ENCODE measurements at places on chromosomes 7 and 10.

DNA sequence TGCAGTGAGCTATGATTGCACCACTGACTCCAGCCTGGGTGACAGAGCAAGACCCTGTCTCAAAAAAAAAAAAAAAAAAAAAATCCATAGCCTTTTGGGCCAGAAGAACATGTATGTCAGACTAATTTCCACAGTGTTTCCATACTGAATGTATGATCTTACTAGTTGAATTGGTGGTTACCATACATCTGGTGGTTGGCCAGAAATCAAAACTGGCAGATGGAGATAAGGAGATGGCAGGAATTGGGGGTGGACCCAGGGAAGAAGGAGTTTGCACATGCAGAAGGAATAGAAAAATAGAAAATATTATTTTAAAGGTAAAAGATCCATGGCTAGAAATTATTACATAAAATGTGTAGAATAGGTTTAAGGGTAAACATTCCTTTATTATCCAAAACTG, 3.7 kb upstream of the ATOH7 start:
- DNase-seq, result no peak

DNA sequence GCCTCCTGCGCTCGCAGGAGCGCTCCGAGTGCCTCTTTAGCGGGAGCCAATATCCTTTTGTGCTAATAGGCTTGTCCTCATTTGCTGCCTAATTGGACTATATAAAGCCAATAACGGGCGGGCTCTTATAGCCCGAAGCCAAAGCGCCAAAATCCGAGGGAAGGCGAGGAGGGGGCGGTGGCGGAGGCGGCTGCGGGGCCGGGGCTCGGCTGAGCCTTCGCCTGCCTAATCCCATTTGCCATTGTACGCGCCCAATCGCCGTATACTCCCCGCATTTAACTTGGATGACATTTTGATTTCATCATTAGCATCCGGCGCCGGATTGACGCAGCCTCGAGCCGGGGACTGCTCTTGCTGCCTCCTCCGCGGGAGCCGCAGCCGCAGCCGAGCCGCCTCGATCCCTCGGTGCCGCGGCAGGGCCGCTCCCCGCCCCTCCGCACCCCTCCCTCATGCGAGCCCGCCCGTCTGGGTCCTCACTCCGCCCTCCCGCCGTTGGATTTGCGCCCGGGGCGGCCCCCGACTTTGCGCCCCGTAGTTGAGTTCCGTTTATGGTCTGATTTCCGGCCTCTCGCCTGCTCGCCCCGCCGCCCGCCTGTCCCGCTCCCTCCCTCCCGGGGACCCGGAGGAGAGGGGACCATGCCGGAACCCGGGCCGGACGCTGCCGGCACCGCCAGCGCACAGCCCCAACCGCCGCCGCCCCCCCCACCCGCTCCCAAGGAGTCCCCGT, at the start of gene HMX3:
Gene HMX3 (plus strand): TSS at position 556 of the 727 bp plus-strand sequence. CDS start 81 bp downstream, at position 637.
- DNase-seq, result no peak

GRCh38 chr7:73707045-73707631, 12.3 kb downstream of the STX1A start:
- no peak for DNase-seq

DNA sequence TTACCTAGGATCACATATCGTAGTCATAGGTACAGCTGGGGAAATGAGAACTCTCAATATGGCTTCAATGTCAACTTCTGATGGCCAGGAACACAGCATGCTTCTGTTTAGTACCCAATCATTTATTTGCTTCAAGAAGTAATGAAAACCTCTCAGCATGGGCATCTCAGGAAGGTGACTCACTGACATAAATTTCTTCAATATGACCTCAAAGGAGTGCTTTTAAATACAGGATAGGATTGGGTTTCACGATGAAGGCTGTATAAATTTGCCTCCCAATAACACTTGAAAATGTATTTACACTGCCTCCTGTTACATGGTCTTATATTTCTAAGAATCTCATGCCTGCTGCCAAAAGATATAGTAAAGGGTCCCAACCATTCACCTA, 15.1 kb downstream of the ITGA8 start:
- no peak for DNase-seq

GRCh38 chr7:114885836-114886235, 36.1 kb upstream of the MDFIC start:
- DNase-seq, result no peak

- no peak for DNase-seq
Measured at GRCh38 chr10:122149561-122150505, 121.3 kb upstream of the BTBD16 start.

- DNase-seq, result no peak
Measured at GRCh38 chr10:93032105-93032808, 28.3 kb upstream of the CYP26C1 start.

GRCh38 chr7:137462847-137463246, 119.3 kb upstream of the PTN start:
- no peak for DNase-seq

DNA sequence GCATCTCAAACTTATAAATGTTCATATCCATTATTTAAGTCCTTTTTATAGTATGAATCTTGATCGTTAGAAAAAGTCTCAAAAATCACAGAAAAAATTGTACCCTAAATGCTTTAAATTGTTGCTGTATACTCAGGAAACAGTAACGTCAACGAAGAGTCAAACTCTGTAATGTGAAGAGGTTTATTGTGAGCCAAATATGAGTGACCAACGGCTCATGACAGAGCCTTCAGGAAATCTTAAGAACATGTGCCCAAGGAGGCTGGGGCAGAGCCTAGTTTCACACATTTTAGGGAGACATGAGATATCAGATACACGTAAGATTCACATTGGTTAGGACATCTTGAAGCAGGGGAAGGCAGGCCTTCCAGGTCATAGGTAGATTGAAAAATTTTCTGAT, 86.1 kb downstream of the PIP4K2A start:
- DNase-seq, result no peak

DNA sequence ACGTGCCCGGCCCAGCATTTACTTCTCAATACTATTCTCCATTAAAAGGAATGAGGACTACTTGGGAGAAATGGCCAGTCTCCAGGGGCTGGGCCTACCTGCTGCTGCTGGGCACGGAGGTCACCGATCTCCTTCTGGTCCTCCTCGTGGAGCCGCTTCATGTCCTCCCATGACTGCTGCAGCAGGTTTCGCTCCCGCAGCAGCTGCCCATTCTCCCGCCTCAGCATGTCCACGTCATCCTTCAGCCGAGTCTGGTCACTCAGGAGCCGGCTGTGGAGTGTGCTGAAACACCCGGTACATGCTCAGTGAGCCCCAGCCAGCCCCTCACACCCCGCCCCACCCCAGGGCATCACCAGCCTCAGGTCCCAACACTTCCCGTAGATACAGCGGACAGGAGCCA, 73.3 kb downstream of the DLG5 start:
- no peak for DNase-seq

- DNase-seq, result no peak
Measured at GRCh38 chr10:31871266-31872065, 57.2 kb downstream of the ARHGAP12 start.

- DNase-seq, result no peak
Measured at GRCh38 chr10:33858326-33858725, 523.9 kb upstream of the NRP1 start.

- DNase-seq, result no peak
Measured at GRCh38 chr7:84510505-84510904, 315.9 kb upstream of the SEMA3A start.

- DNase-seq, result no peak
Measured at GRCh38 chr7:101671371-101672356, 42.6 kb upstream of the MYL10 start.

GRCh38 chr7:125357676-125358455, 428.2 kb upstream of the POT1 start:
- no peak for DNase-seq

DNA sequence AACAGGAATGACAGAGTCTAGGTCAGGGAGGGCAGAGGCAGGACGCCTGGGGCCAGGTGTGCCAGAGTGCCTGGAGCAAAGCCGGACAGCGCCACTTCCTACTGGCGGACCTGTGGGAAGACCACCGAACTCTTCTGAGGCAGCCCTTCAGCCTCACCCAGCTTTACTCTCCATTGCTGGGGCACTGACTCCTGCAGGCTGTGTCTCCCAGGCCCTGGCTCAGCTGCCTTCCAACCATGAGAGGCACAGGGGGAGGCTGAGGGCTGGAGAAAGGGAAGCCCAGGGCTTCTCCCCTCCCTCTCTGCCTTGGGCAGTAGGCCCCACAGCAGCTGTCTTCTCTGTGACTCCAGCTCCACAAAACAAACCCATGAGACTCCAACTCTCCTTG, 139.6 kb upstream of the UNC5B start:
- DNase-seq, result no peak

DNA sequence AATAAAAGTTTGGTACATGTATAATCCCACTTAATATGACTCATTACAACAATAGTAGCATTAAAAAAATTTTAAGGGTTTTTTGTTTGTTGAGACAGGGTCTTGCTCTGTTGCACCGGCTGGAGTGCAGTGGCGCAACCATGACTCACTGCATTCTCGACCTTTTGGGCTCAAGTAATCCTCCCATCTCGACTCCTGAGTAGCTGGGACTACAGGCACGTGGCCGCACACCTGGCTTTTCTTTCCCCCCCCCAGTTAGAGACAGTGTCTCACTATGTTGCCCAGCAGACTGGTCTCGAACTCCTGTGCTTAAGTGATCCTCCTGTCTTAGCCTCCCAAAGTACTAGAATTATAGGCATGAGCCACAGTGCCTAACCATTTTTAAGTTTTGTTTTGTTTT, 40.7 kb downstream of the KMT2C start:
- DNase-seq, result no peak

- DNase-seq, result no peak
Measured at GRCh38 chr7:32588657-32589056, 93.4 kb downstream of the AVL9 start.

DNA sequence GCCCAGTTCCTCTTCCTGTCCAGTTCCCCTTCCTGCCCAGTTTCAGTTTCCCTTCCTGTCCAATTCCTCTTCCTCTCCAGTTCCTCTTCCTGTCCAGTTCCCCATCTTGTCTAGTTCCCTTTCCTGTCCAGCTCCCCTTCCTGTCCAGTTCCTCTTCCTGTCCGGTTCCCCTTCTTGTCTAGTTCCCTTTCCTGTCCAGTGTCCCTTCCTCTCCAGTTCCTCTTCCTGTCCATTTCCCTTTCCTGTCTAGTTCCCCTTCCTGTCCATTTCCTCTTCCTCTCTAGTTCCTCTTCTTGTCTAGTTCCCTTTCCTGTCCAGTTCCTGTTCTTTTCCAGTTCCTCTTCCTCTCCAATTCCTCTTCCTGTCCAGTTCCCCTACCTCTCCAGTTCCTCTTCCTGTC, 68.1 kb upstream of the ADCY1 start:
- DNase-seq, result no peak

DNA sequence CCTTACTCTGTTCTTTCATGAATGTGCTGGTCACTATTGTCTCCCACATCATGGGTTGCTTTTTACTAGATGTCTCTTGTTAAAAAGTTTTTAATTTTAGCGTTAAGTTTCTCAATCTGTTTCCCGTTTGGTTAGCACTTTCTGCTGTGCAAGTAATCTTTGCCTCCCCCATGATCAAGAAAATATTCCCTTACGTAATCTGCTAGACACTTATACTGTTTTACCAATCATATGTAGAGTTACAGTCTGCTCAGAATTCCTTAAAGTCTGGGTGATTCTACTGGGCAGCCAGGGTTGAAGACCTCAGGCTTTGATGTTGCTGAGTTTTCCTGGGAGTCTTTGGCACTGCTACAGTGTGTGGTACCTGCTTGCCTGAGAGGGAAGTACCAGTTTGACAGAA, 38.2 kb upstream of the RPA3 start:
- no peak for DNase-seq

DNA sequence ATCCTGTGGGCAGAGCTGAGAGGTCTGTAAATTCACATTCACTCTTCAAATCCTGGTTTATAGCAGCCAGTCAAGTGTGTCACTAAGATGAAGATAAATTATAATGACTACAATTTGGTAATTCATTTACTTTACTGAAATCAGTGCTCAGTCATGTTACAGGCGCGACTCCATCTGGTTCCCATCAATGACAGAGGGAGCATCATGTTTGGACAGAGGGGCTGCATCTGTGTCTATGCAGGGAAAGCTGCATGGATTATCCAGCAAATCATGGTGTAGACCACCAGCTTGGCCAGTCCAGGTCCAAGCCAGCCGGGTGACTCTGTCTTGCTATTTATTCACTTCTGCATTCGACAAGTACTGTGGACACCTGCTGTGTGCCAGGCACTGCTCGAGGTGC, 214.1 kb upstream of the ZNF32 start:
- no peak for DNase-seq

DNA sequence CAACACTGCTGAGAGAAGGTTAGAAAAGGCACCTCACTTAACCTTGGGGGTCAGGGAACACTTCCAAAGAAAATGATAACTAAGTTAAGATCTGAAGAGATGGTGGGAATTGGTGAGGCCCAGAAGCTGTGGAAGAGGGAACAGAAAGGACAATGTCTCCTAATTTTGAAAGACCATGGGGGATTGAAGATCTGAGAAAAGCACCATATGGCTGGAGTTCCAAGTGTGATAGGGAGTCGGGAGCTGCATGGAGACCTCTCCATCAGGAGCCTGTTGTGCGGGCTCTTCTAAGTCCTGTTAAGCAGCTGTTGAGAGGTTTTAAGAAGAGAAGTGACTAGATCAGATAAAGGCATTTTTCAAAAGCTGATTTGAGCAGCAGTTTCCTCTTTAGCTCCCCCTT, 254.3 kb downstream of the CDK14 start:
- no peak for DNase-seq

DNA sequence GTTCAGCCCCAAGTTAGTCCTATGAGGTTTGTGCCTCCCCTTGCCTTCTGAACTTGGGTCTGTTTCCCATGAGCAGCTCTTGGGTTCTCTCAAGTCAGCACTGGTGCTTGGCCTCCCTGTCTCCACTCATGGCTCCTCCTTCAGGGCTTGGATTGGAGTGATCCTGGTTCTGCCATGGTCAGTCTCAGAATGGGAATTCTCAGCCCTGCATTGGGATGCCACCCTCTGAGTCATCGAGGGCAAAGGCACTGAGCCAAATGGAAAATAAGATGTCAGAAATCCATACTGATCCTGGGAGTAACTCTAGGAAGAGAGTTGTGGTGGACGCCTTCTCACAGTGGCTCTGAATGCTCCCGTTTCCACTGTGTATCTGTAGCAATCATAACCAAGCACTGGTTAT, 233.4 kb upstream of the HABP2 start:
- DNase-seq, result no peak

DNA sequence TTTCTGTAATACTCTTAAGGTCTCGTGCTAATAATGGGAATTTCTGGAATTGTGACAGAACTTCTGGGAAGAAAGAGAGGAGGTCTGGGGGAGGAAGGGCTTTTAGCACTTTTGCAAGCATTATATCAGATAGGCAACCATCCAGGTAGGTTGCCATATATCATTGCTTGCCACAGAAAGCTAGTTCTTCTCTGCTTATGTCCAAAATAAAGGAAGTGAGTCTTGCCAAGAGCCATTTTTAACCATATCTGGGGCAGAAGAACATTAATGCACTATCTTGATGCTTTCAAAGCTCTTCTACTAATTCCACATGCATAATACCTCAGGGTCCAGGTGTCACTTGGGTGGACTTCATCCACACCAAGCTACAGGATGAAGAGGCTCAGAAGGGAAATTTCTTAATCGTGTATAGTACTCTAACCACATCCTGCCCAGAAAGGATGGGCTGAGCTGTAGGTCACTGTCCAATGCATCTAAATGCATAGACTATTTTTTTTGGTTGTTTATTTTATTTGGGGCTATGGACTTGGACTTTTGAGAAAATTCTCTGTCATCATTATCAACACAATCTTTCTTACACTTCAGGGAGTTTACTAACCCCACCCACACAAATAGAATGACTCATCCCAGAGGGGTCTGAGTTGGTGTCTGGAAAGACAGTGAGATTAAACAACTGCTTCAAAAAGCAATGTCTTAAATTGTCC, 68.9 kb upstream of the ADO start:
- DNase-seq, result no peak

Data from CMK (cell line).